ENCODE measurements at places on chromosomes 4 and X.

DNA sequence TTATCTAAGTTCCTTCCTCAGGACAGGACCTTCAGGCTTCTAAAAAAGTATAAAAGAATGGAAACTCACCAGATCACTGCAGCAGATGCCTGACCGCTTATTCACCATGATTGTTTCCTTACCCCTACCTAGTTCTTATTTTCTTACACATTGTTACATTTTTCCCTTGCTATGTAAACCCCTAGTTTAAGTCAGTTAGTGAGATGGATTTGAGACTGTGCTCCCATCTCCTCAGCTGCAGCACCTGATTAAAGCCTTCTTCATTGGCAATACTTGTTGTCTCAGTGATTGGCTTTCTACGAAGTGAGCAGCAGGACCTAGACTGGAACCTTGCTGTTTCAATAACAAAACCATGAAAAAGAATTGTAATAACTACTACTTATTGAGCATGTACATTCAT is 4.7 kb downstream of the SPARCL1 start:
- H3K4me1 ChIP-seq, result peaks cover 5% of the 10 kb centered on the region
- H3K36me3 ChIP-seq, result no peaks in the 10 kb centered on the region
- no peaks in the 10 kb centered on the region for H3K27me3 ChIP-seq
- no peak for DNase-seq
- no peak overlapping the region for H3K27ac ChIP-seq
- no peak overlapping the region for H3K4me3 ChIP-seq

DNA sequence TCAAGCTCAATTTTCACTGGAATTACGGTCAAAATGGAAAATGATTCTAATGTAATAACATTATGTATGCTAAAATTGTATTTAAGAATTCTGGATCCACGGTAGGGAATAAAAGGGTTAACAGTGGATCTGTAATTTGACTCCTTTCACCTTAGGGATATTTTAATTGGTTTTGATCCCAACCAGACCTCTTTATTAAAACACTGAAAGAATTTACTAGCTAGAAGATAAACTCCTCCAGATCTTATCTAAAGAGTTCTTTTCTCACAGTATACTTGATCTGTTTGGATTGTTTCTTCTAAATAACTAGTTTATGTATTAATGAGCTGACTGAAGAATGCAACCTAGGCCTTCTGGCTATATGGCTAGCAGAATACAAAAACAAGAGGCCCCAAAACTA is 118.4 kb downstream of the DDX53 start:
- no peaks in the 10 kb centered on the region for H3K27me3 ChIP-seq
- no peak for DNase-seq
- H3K27ac ChIP-seq, result no peak overlapping the region
- H3K4me3 ChIP-seq, result no peak overlapping the region
- no peaks in the 10 kb centered on the region for H3K36me3 ChIP-seq
- H3K4me1 ChIP-seq, result no peaks in the 10 kb centered on the region

DNA sequence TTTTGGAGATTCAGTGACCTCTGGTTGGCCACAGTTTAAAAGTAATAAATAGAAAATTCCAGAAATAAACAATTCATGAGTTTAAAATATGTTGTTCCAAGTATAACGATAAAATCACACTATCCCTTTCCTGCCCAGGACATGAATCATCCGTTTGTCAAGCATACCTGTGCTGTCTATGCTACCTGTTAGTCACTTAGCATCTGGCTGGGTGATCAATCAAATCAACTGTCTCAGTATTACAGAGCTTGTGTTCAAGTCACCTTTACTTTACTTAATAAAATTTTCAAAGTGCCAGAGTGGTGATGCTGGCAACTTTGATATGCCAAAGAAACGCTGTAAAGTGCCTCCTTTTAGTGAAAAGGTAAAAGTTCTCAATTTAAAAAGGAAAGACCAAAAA is 979.5 kb upstream of the NDST4 start:
- no peaks in the 10 kb centered on the region for H3K4me1 ChIP-seq
- H3K4me3 ChIP-seq, result no peak overlapping the region
- H3K27ac ChIP-seq, result no peak overlapping the region
- peaks cover 1% of the 10 kb centered on the region for H3K27me3 ChIP-seq

GRCh38 chr4:165806613-165807012 is 66.4 kb upstream of the TLL1 start:
- H3K27me3 ChIP-seq, result no peaks in the 10 kb centered on the region
- no peak overlapping the region for H3K4me3 ChIP-seq
- DNase-seq, result no peak
- H3K36me3 ChIP-seq, result no peaks in the 10 kb centered on the region
- H3K4me1 ChIP-seq, result no peaks in the 10 kb centered on the region

- no peaks in the 10 kb centered on the region for H3K4me1 ChIP-seq
- no peak for DNase-seq
Observed at GRCh38 chr4:113881256-113881655, 98.2 kb downstream of the ARSJ start.

DNA sequence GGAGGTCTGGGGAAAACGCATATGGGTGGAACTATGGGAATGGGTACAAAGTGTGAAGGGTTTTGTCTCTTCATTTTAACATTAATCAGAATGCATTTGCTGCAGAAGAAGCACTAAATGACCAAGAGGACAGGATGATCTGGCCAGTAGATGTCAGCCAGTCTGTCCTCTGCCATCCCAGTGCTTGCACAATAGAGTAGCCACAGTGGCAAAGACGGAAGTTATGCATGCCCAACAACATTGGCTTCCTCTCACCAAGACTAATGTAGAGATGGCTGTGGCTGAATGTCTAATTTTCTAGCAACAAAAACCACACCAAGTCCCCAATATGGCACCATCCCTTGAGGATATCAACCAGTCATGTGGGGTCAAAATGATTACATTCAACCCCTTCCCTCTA is 45.0 kb upstream of the ARHGEF6 start:
- peaks cover 6% of the 10 kb centered on the region for H3K4me1 ChIP-seq
- peaks cover 11% of the 10 kb centered on the region for H3K36me3 ChIP-seq
- no peak overlapping the region for H3K27ac ChIP-seq
- DNase-seq, result no peak
- H3K27me3 ChIP-seq, result no peaks in the 10 kb centered on the region
- no peak overlapping the region for H3K4me3 ChIP-seq
